Urinary bladder (tissue), 4 donors: ENCODE measurements at places on chromosomes 1 and 21. TPM values are rescaled to one million over a fixed set of nuclear protein-coding genes. Genes with fewer than 3 reads are reported as not detected.

DNA sequence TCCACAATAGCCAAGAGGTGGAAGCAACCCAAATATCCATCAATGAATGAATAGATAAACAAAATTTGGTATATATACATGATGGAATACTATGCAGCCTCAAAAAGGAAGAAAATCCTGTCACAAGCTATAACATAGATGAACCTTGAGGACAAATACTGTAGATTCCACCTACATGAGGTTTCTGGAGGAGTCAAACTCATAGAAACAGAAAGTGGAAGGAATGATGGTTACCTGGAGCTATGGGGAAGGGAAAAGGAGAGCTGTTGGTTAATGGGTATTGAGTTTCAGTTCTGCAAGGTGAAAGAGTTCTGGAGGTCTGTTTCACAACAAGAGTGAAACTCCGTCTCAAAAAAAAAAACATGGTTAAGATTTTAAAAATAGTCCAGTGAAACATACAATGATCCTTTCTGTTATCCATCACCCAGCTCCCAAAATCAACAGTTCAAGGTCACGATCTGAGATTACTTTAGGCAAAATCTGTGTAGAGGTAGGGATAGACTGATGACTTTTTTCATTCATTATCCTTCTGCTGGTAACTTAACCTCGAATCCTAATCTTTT is 80.8 kb upstream of the HNRNPU start:
- DNase-seq, result no peak

- DNase-seq, result no peak
Measured at GRCh38 chr1:43511394-43511793, 19.3 kb upstream of the PTPRF start.

DNA sequence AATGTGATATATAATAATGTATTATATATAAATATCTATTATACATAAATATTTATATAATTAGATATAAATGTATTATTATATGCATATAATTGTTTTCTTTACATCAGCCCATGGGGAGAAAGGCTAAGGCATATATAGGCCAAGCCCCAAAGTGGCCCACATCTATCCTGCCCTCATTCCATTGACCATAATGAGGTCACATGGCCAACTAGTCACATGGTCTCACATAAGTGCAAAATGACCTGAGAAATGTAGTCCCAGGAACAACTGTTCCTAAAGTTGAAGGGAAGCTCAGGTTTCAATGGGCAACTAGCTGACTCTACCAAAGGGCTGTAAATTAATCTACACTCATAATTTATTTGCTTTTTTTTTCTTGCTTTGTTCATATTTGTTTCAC is 14.5 kb upstream of the CCDC185 start:
- no peak for DNase-seq

DNA sequence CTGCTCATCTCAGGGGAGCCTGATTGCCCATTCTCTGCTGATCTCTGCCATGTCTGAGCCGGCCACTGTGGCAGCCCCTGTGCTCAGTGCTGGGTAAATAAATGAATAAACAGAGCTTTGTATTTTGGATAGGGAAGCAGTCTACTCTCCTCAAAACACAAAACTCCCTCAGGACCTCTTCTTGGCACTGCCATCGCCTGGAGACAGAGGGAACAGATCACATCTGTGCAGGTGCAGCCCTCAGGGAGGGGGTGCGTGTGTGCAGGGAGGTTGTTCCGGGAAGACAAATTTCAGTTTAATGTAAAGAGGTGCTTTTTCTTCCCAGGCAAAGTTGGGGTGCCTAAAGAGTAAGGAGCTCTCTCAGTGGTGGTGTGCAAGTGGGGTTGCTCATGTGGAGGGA is 7.7 kb upstream of the FAM167B start:
- no peak for DNase-seq

The DISP3 gene
- 0.16 TPM for total RNA-seq

The CFHR5 gene
- not detected for total RNA-seq

DNA sequence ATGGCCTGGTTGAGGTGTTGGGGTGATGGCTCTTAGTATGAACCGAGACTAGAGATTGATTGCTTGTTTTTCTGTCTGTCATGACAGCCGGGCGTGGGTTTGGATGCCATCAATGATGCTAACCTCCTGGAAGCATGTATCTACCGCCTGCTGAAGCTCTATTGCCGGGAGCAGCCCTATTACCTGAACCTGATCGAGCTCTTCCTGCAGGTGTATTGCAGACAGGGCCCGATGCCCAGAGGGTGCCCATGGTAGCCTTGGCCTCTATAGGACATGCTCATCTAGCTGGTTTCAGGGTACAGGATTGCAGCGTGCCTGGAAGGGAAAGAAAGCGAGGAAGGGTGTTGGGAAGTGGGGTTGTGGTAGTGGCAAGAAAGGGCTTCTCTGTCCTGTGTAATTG is 2.6 kb upstream of the RUSC1 start:
- no peak for DNase-seq

DNA sequence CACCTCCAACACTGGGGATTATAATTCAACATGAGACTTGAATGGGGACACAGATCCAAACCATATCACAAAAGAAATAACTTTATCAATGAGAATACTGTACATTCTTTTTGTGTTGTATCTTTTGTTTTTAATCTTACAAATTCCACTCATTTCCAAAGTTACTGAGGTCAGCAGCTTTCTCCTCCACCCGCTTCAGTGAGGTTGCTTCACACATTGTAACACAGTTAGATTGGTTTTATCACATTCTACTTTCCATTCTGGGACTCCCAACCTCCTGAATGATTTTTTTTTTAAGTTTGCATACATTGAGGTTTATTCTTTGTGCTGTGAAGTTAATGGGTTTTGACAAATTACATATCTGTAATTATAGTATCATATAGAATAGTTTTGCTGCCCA is 43.8 kb downstream of the DDAH1 start:
- DNase-seq, result no peak

DNA sequence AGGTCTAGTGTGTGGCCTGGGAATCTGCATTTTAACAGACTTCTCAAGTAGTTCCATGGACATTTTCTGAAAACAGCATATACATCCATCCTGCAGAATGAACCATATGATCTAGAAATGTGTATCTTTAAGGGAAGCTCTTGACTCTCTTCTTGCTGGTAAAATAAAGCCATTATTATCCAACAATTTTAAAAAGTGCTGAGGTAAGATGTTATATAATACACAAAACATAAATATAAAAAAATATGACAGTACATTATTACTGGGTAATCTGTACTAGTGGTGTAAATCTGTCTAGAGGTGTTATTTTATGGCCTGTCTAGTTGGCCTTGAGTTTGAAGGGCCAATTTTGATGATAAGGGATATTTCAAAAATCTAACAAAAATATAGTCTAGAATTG is 201.2 kb downstream of the HMCN1 start:
- DNase-seq, result no peak

The GCSAML gene
- total RNA-seq, result 1.1 TPM

- DNase-seq, result no peak
Measured at GRCh38 chr1:195768936-195769335, 839.3 kb downstream of the KCNT2 start.

DNA sequence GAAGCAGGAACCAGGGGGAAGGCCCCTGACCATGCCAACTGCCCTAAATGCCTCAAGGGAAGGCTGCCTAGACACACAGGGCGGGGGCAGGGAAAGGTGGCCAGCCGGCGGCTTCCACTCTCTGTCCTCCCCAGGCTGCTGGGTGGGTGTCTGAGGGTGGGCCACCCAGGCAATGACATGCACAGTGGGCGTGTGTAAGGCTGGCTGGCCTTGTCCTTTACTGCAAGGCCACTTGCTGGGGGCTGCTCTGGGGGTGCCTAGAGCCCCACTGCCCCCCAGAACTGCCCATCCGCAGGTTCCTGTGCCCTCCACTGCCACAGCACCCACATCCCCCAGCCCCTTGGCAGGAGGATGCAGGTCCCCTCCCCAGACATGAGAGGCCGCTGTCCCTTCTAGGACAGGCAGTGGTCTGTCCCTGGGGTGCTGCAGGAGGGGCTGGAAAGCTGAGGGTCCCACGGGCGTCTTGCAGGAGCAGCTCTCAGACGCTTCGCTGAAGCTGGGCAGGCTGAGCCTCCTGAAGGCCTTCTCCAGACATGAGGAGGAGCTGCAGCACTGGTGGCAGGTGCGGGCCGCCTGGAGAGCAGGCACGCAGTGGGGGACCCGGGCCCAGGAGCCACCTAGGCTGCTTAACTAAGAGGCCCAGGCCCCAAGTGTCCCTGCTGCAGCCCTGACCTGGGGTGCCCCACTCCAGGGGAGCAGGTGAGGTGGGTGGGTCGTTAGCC is 10.1 kb downstream of the CCDC27 start:
- DNase-seq, result no peak

DNA sequence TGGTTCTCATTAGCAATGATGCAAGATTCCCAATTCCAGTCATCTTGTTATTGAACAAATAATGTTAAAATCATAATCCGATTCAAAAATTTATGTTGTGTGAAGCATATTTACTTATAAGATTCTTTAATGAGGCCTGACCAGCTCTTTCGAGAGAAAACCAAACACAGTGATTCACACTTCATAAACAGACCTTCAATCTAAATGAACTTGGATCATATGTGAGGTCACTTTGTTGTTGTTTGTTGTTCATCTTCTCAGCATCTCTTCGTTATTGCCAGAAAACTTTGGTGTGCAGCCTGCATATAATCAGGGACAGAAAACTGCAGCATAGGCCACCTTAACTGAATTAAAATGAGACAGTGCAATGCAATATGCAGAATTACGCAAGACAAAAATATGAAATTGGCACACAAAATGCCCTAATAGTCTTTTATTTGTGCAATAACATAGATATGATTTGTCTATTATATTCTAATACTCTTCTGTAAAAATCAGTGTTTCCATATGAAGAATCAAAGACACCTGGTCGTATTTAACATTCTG is 30.1 kb downstream of the NCAM2 start:
- DNase-seq, result no peak

GRCh38 chr1:215156232-215156631 is 73.7 kb downstream of the KCNK2 start:
- no peak for DNase-seq

DNA sequence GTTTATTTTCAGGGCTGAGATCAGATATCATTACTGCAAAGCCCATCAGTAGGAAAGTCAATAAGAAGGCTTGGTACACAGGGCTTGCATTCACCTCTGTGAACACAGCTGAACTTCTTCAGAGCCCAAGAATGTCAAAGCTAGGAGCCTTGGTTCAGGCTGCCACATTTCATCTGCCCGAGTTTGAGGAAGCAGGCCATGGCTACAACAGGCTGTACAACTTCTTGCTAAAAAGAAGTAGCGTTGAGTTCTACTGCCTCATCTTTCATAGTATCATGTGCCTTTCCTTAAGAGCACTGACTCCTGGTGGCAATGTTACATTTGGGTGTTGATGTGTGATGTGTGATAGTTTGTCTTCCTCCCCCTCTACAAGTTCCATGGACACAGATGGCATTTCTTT is 10.1 kb downstream of the C1orf162 start:
- no peak for DNase-seq

- no peak for DNase-seq
Measured at GRCh38 chr1:41547781-41548560, 63.5 kb upstream of the EDN2 start.

The CD1B gene
- total RNA-seq, result not detected

DNA sequence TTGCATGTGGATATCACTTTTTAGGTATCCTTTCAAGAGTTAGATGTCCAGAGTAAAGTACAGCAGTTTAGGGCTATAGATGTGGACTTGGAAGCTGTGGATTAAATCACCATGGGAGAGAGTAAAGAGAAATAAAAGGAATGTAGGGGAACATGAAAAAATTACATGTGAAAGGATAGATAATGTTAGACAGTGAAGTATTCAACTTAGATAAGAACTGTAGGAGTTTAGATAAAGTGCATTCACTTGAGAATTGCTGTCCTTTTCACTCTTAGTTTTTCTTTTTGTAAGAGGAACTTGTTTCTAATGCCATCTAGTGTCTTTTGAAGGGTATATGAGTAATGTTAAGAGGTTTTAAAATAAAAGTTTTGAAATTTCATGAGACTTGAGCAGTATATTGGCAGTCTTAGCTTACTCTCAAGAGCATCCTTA is 40.1 kb downstream of the MAST2 start:
- no peak for DNase-seq

GRCh38 chr1:97630948-97631347 is 289.9 kb downstream of the DPYD start:
- DNase-seq, result no peak

The S100A7A gene
- total RNA-seq, result not detected

GRCh38 chr21:42733037-42733627 is 79.7 kb downstream of the PDE9A start:
- DNase-seq, result peak; percentile 55

- DNase-seq, result no peak
Measured at GRCh38 chr21:43632373-43632905, 26.8 kb downstream of the HSF2BP start.

DNA sequence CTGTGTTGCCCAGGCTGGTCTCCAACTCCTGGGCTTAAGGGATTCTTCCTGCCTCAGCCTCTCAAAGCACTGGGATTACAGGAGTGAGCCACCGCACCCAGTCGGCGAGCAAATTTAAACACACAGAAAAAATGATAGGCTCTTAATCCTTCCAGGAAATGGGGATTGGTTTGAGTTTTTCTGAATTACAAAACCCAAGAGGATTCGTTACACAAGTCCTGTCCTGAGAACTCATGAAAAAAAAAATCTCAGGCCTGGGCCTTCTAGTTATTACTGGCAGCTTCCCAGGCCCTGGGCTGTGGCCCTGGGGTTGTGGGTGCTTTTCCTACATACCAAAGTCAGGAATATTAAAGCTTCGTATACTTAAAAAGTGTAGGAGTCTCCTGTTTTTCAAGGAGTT is 6.3 kb upstream of the IFNGR2 start:
- no peak for DNase-seq

The TSPAN2 gene
- total RNA-seq, result 55.4 TPM

DNA sequence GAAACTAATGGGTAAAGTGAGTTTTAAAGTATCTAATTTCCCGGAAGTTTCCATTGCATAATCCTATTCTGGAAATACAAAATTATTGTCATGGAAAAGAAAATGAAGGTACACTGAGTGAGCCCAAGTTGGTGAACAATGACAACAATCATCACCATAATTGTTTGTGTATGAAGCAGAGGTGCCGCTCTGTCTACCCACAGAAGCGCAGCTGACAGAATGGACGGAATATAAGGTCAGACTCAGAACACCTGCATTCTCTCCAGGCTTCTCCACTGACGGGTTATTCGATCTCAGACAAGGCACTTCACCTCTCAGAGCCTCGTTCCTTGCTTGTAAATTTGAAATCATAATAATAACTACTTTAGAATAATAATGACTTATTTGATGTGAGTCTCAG is 99.1 kb upstream of the NGF start:
- no peak for DNase-seq

GRCh38 chr21:46183910-46184624 is at the start of gene SPATC1L:
Gene SPATC1L (minus strand): TSS chr21:46184459. CDS start chr21:46182816, 1,643 bp downstream.
- DNase-seq, result peak; percentile 78

- no peak for DNase-seq
Measured at GRCh38 chr1:168742994-168743650, 14.1 kb upstream of the DPT start.

The SLC2A5 gene
- 1.3 TPM for total RNA-seq

The KIF26B gene
- 12.2 TPM for total RNA-seq

The FCER1G gene
- 15.9 TPM for total RNA-seq

GRCh38 chr1:221335161-221336101 is 406.5 kb downstream of the DUSP10 start:
- DNase-seq, result no peak

GRCh38 chr1:8723010-8723409 is 94.4 kb downstream of the RERE start:
- DNase-seq, result no peak

The MAN1C1 gene
- 18.2 TPM for total RNA-seq

- no peak for DNase-seq
Measured at GRCh38 chr21:44466996-44467858, 11.9 kb downstream of the LRRC3 start.
